Endodermal cell (in vitro differentiated cells): ENCODE measurements at places on chromosomes 1 and 21. TPM values are rescaled to one million over a fixed set of nuclear protein-coding genes. Genes with fewer than 3 reads are reported as not detected.

Gene ST6GALNAC3
- total RNA-seq = 3.1 to 8.0 TPM (median 7.6 TPM) in 3 replicates

Gene TFB2M
- total RNA-seq = 13.7 and 15.7 TPM in 2 replicates

Gene CRB1
- total RNA-seq = not detected in 2 replicates

Gene FCRL5
- 0.99 and 1.1 TPM in 2 replicates for total RNA-seq

Gene NBPF15
- total RNA-seq = 49.3 and 60.2 TPM in 2 replicates

DNA sequence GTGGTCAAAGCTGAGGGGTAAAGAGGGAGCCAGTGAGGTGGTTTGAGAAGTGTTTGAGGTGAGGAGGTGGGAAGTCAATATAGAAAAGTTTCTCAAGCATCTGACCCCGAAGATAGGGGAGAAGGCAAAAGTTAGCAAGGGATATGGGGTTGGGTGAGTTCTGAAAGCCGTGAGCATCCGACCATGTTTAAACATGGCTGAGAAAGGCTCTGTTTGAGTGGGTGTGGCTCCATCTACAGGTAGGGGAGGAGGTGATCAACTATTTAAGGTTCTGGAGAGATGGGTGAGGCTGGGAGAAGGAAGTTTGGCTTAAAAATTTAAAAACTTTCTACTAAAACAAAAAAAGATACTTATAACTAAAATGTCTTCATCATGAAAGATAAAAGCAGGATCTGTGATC is 273.8 kb downstream of the KCNJ6 start:
- DNase-seq = peak; percentile 81

DNA sequence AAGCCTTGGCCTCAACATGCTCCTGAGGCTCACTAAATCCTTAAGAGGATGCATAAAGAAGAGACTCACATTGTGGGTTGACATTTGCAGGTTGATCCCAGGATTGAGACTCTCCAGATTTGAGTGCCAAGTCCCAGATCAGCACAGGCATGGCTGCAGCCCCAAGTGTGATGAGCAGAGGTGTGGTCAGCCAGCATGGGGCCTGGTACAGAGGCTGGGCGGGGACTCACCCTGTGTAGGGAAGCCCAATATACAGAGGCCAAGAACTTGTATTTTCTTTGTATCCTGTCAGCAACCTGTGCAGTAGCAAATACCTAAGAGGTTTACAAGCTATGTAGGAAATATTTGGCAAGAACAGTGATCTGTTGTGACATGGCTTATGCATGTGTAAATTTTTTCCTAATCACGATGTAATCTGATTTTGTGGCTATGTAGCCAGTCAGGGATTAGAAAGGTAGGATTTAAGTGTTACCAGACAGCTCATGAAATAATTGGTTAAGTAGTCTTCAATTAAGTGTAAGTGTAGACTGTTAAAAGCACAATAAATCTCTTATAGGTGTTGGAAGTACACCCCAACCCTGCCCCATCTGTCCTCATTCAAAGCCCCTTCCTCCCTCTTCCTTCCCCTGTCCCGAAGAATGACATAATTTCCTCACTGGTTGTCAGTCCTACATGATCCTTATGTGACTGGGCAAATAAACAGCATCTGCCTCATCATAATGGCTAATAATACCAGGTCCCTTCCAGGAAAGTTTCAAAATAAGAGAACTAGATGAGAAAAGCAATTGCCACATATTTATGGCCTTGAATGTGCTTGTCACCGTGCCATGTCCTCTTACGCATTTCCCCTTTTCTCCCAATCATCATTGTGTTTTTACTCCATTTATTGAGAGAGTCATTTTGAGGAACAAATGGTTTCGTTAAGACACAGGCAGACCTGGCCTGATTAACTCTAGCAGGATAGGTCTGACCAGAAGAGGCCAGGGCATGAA is 120.9 kb downstream of the HLX start:
- no peak for DNase-seq

- DNase-seq = no peak
Observed at GRCh38 chr1:27885621-27886352, 13.4 kb downstream of the THEMIS2 start.

DNA sequence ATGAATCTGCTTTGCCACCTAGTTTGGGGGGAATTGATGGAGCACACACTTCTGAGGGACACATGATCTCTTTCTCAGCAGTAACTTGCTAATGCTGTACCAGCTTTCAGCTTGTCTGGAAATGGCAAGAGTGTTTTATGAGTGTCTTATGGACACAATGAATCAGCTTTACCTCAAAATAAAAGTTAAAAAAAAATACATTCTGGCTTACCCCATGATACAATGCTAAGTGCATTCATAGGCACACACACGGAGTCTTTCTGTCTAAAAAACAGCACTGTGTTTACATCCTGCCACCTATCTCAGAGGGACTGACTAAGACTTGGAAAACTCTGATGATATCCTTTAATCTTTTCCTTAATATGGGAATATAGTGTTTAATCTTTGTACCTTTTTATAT is 455.5 kb upstream of the ADAMTS5 start:
- DNase-seq = no peak

DNA sequence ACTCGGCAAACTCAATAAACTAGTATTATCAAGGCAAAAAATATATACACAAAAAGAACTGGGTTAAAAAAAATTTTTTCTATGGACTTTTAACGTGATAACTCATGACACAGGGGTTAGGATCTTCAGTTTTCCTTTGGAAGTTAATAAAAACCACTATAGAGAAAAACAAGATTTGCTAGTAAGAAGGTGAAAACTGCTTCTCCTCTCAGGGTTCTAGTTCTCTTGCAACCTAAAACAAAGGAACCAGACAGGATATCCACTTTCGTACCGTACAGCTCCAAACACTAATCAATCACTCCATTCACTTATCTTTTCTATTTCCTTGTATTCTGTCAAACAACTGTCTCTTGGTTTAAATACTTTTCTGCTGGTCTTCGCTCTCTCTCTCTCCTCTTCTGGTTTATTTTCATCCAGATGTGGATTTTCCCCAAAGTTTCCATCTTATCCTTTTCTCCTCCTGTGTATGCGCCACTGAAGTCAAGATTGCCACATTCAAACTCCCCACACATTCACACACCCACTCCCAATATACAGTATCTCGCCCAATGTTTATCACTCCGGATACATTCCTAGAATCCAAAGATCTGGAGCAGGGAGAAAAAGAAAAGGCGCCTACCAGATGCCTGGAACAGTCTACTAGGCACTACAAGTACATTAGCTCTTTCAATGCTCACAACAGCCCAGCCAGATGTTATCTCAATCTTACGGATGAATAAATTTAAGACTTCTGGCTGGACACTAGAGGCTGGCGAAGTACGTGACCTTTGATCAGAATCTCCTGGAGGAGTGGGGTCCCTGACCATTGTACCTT is 775 bp upstream of the PRPF38B start:
- no peak for DNase-seq

DNA sequence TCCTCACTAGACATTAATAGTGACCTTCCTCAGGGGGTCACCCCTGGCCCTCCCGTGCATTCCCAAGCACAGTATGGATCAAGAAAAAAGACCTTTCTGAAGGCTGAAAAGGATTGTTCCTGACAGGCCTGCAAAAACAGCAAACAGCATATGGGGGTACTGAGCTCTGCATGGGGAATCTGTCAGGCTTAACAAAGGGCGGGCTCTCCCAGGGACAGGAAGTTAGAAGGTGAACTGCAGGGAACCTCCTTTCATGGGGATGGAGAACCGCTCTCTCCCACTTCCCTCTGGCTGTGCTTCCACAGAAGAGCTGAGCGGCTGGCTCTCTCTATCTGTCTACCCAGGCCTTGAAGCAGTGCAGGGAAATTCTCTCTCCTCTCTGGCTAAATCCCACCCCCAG is 91.7 kb downstream of the DTL start:
- DNase-seq = peak; percentile 64

DNA sequence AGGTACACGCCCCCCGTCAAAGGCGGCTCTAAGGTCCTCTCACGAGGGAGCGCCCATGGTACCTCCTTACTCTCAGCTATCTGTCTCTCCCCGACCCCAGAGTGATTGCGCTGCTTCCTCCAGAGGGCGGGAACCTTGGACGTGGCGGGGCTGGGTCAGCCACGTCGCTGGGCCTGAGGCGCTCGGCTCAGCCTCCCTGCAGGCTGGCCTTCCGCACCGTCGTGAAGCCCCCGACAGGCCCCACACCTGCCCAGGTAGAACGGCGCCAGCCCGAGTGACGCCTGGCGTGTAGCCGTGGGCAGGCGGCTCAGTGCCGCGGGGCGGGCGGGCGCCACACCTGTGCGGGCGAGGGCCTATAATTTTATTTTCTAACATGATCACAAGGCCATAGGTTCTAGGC is 122.2 kb upstream of the BEND5 start:
- DNase-seq = no peak

- DNase-seq = peak; percentile 47
Observed at GRCh38 chr1:236795757-236796667, 920 bp downstream of the MTR start.

GRCh38 chr1:179137617-179138255 is 55.9 kb downstream of the TOR3A start:
- no peak for DNase-seq

- no peak for DNase-seq
Observed at GRCh38 chr21:44000360-44000759, 11.7 kb upstream of the TRAPPC10 start.

- DNase-seq = peak; percentile 94
Observed at GRCh38 chr1:110312188-110313121, 26.7 kb upstream of the RBM15 start.

- DNase-seq = no peak
Observed at GRCh38 chr1:58067082-58067481, 479.4 kb downstream of the OMA1 start.

- no peak for DNase-seq
Observed at GRCh38 chr1:77370161-77370560, 88.3 kb downstream of the AK5 start.

DNA sequence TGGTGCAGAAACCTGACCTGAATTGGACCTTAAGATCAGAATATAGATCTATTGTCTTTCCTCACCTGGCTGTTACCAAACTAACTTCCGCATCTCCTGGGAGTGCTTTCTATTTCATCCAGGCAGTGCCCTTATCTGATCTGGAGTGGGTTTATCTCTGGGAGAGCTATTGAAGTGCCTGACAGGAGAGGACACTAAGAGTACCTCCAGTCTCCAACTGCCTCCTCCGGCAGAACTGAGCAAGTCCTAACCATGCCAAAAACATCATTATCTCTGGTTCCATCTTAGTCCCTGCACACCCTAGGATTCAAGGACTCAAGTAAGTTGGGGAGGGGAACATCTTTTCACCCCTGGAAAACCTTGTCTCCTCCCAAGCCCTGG is 12.4 kb upstream of the KCNJ15 start:
- no peak for DNase-seq

- no peak for DNase-seq
Observed at GRCh38 chr1:46790446-46791101, 8.3 kb upstream of the CYP4B1 start.

DNA sequence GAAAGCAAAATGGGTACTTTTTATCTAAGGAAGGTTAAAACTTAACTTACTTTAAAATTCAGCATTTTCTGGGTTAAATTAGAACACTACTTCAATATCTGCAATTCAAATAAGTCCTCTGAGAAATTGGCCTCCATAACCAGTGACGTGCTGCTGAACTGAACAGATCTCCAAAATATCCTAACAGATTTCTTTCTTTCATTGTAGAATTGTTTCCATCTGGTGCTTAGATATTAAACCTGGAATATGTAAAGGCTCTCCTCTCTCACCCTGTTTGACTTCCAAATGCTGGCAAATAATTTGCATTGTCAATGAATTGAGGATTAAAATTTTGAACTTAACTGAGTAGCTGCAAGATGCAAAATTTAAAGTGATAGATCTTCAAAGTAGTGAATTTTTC is 316.9 kb upstream of the CXADR start:
- DNase-seq = no peak

DNA sequence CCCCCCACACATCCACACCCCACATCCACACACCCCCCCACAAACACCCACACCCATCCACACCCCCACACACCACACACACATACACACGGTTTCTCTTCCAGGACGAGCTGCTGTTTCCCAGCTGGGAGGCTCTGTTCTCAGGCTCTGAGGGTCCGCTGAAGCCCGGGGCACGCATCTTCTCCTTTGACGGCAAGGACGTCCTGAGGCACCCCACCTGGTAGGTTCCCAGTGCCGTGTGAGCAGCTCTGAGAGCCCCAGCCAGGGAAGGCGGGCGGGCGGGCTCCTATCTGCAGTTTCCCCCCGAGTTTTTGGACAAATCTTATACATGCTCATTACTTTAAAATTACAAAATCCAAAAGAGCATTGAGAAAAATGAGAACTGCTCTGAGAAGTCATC is 31.2 kb downstream of the SLC19A1 start:
- DNase-seq = peak; percentile 45

DNA sequence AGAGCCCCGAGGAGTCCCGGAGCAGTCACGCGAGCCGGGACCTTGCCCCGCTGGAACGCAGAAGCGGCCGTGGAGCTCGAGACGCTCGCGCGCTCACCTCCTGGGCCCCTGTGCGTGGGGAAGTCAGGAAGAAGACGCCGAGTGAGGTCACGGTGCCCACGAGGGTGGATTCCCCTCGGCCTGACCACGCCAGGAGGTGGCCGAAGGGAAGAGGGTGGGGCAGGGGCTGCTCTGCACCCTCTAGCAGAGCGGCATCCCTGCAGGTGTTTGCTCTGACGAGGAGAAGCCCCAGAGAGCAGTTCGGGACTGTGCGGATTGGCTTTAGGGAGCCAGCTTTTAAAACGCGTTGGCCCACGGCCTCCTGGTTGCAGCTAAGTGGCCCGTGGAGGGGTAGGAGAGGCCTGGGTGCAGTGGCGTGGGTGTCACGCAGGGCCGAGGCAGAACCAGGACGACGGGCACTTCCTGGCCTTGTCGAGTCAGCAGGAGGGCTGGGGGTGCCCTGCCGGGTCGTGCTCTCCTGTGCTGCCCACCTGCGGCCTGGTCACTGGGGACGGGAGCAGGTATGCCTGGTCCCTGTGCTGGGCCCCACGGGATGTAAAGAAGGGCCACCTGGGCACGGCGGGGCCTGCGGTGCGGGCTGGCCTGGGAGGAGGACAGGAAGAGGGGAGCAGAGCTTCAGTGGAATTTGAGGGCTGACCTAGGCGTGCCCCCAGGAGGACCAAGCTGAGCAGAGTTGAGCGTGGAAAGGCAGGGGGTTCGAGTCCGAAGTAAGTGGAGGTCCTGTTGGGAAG is 1.0 kb downstream of the PDXK start:
- DNase-seq = peak; percentile 65

DNA sequence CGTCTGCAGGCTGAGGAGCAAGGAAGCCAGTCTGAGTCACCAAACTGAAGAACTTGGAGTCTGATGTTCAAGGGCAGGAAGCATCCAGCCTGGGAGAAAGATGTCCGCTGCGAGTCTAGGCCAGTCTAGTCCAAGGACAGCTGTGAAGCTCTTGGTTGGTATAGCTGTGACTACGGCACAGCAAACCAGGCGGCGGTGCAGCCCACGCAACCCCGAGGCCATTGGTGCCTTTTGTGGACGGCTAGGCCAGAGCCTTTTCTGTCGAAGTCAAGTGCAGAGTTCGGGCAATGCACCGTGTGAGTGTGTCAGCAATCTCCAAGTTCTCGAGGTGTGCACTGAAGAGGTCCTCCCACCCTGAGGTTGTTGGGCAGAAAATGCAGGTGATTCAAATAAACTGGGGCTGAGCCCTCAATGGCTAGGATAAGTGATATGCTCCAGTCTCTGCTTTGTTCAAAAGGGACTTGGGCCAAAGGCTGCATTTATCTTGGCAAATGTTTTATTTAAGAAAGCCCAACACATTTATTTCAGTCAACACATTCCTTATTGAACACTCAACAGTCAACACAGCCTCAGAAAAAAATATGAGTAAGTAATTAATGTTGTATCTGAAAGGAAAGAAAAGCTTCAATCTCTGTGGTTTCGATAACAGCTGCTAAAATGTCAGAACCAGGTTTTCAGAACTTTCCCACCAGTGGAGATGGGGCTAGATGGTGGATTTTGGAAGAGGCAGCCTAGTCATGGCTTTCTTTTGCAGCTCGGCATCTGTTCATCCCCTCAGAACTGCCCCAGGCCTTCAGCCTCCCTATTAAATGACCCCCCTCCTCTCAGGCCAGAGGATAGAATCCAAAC is 78.1 kb upstream of the COX20 start:
- no peak for DNase-seq
